WTC11 (cell line): ENCODE measurements at places on chromosomes 11 and 22. TPM values are rescaled to one million over a fixed set of nuclear protein-coding genes. Genes with fewer than 3 reads are reported as not detected.

SPDYC gene
- 0.27 to 0.35 TPM (median 0.32 TPM) in 3 replicates for total RNA-seq

SNX19 gene
- 24.3 to 28.7 TPM (median 25.2 TPM) in 3 replicates for total RNA-seq

C11orf97 gene
- not detected in 3 replicates for total RNA-seq

UBQLNL gene
- total RNA-seq: 0.14 to 0.24 TPM in 2 of 3 replicates, not detected in the other

SLC16A8 gene
- total RNA-seq: 0.53 to 0.98 TPM (median 0.57 TPM) in 3 replicates

ANKK1 gene
- total RNA-seq: 0.09 to 0.15 TPM in 2 of 3 replicates, not detected in the other

NEFH gene
- 2.6 to 3.7 TPM (median 3.7 TPM) in 3 replicates for total RNA-seq

RTN3 gene
- 156 to 167 TPM (median 159 TPM) in 3 replicates for total RNA-seq

MGAT3 gene
- 10.3 to 11.4 TPM (median 11.4 TPM) in 3 replicates for total RNA-seq

POLDIP3 gene
- 73.2 to 88.7 TPM (median 82.1 TPM) in 3 replicates for total RNA-seq

ABCG4 gene
- total RNA-seq: 1.9 to 4.4 TPM (median 2.1 TPM) in 3 replicates
